ENCODE measurements at places on chromosomes 13 and 19. TPM values are rescaled to one million over a fixed set of nuclear protein-coding genes. Genes with fewer than 3 reads are reported as not detected.

GRCh38 chr19:55406826-55407549 lies 600 bp downstream of the UBE2S start:
- peak; percentile 47 for DNase-seq

GRCh38 chr19:29590278-29590677 lies 15.8 kb upstream of the POP4 start:
- DNase-seq = no peak

GRCh38 chr13:74710006-74710405 lies 575.8 kb upstream of the KLF12 start:
- no peak for DNase-seq

ZSCAN22 gene
- total RNA-seq = 5.2 TPM

LHFPL6 gene
- not detected for total RNA-seq

GRCh38 chr19:42487032-42487797 lies 41.1 kb downstream of the CEACAM1 start:
- DNase-seq = peak; percentile 71

CLEC17A gene
- not detected for total RNA-seq

CPAMD8 gene
- 0.11 TPM for total RNA-seq

GRCh38 chr13:112603641-112604225 lies 15.8 kb upstream of the TUBGCP3 start:
- no peak for DNase-seq

Measured in activated CD8-positive, alpha-beta T cell treated with anti-CD3 and anti-CD28 coated beads, Interleukin-2, amount 10 ng/mL, durations not matched to agents 7 days and 5 days (primary cell).